ENCODE measurements at places on chromosomes 1 and 21.

GRCh38 chr1:31227891-31228568 lies 11.7 kb downstream of the NKAIN1 start:
- DNase-seq = no peak

DNA sequence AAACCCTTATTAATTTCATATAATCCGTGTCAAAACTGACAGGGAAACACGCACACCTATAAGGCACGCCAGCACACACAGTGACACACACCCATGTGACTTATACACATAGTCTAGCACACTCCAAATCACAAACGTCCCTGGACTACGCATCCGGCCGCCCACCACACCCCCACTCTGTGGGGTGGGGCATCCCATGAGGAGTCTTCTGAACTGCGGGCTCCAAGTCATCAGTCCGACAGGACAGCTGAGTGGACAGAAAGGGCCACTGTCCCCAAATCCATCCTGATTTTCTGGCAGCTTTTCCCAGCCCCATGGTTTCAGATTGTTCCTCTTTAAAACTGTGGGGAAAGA lies 829 bp downstream of the PEA15 start:
- peak; percentile 68 for DNase-seq

DNA sequence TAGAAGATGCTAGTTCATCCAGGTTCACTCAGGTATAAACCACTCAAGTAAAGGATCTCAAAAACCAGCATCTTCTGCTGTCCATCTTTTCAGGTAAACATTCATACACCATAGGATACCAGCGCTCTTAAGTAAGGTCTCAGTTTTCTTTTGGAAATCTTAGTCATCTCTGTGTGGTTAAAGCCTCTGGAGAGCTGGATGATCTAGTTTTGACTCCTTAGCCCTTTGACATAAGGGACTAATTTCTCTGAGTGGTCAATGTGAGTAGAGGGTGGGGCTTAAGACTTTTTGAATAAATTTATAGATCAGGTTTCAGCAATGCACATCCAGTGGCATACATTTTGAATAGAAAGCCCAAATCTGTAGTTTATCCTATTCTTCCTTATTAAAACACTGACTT lies 92.3 kb downstream of the CTH start:
- no peak for DNase-seq

DNA sequence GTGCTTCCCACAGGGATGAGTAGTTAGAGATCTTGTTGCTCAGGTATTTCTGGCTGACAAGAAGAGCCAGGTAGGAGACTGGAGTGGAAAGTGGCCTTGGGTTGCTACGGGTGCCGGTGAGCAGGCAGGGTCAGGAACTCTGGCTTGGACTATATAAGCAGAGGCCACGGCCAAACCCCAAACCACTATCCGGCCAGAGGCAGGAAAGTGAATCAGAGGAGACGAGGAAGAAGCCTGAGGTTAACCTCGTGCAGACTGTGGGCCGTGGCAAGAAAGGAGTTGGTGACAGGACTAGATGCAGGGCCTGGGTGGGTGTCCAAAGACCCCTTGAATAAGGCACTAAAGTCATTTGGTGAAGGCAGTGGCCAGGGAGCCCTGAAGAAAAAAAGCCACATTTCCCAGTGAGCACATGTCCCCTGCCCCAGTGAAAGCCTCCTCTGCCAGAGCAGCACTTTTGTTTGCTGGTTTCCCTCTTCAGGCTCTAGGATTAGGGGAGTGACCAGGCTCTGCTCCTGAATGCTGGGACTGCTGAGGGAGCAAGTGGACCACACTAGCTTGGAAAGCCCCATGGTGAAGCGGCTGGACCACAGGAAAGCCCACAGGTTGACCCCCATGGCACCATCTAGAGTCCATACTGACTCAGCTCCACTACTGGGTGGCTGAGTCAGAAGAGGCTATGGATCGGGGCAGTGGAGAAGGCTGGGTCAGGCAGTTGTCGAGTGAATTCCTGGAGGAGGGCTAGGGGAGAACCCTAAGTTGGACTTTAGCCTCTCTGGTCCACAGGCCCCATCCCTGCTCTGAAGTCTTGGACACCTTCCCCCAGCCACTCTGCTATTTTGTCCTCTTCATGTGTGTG lies 23.4 kb downstream of the CSF1 start:
- peak; percentile 75 for DNase-seq

DNA sequence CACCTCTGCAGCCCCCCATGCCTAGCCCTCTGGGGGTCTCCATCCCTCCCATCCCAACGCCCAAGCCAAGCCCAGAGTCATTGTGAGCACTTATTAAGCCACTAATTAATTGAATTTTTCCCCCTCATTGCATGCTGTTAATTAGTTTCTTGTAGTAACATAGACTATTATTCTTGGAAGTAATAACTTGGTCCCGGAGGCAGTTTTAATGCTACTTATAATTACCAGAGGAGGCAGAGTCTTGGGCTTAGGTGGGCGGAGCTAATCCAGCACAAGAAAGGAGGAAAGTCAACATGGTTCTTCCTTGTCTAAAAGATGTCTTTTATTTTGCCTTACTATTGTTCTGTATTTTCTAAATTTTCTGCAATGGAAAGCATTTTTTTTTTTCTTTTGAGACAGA lies 27.7 kb downstream of the FBXO2 start:
- no peak for DNase-seq

DNA sequence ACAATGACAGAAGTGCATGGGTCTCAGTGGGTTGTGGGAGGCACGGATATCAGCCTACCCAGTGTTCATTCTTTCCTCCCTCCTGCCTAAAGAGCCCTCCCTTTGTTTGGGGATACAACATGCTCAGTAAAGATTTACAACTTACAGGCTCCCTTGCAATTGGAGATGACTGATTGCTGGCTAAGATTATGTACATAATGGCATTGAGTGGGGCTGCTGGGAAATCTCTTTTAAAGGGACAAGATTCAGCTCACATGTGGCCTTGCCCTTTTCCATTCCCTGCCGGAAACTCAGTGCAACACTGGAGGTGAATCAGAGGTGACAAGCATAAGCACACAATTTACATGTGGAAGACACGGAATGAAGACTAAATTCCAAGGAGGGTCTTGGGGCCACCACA lies 83.7 kb upstream of the CHRM3 start:
- DNase-seq = no peak

DNA sequence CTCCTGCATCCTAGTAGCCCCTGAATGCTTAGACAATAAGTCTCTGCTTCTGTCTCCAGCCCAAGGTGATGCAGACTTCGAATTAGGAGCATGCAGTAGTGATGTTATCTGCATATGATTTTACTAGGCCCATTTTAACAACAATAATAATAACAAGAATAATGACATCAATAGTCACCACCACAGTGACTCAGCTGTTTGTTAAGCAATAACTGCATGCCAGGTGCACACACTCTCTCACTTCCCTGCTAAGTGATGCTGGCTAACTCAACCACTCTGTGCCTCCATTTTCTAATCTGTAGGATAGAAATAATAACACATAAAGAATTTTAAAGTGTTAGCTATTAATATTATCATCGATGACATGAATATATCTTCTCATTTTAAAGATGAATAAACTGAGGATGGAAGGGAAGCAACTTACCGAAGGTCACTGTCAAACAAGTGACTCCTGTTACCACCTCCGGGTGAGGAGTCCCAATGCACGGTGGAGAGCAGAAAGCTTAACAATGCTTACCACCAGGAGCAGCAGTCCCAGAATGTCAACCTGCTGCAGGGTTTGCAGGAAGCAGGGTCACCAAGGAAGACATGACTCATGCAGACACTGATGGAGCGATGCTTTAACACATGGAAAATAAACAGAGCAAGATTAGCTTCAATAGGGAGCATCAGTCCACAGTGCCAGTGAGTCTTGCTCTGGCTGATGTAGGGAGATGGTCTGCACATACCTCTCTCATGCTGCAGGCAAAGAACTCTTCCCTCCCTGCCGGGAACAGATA lies 290.2 kb downstream of the SPATA17 start:
- DNase-seq = no peak

GRCh38 chr21:41559658-41560631 lies 52.0 kb upstream of the TMPRSS2 start:
- DNase-seq = no peak

GRCh38 chr1:241495741-241496140 lies 23.8 kb downstream of the FH start:
- no peak for DNase-seq

GRCh38 chr1:198656500-198656932 lies 17.7 kb downstream of the PTPRC start:
- no peak for DNase-seq

DNA sequence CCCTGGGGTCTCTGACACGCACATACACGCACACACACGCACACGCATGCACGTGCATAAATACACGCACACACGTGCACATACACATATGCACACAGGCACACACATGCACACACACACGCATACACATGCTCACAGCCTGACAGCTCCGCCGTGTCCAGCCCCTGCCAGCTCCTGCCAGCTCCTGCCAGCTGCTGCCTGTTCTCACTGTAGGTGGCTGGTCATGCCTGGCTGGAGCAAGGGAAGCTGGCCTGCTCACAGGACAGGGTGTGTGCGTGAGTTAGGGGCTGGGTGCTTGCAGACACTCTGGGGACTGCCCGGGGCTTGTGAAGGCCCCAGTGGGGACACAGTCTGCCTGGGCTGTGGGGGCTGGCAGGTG lies 4.9 kb downstream of the PLCH2 start:
- DNase-seq = no peak

- no peak for DNase-seq
Measured at GRCh38 chr1:60657926-60658325, 424.4 kb upstream of the NFIA start.

DNA sequence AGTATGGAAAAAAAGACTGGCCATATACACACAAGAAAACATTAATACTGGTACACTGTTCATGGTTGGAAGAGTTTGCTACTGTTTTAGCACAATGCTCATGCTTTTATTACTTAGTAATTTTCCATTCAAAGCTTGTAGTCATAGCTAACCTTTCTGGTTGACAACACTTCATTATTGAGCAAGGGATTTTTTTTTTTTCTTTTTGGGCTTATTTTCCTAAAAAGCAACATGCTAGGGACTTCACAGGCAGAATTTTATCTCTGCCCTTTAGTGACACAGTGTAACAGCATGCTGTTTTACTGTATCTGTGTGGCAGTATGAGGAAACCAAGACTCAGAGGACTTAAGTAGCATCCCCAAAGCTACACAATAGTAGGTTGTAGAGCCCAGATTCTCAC lies 58.5 kb downstream of the FGGY start:
- DNase-seq = no peak

DNA sequence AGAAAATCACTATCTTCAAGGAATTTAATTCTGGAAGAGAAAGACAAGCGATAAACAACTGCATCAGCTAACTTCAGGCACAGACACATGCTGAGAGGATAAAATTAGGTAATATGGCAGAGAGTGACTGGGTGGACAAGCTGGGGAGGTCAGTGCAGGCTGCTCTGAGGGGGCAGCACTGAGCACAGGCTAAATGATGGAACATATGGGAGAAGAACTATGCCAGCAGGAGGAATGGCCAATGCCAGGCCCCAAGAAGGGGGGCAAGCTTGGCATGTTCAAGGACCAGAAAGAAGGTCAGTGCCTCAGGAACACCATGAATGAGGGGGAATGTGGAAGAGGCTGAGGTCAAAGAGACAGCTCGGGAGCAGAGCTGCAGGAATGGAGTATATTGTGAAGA lies 190.7 kb upstream of the MAP1LC3C start:
- DNase-seq = no peak

GRCh38 chr1:244047621-244048255 lies 3.3 kb upstream of the ZBTB18 start:
- no peak for DNase-seq

DNA sequence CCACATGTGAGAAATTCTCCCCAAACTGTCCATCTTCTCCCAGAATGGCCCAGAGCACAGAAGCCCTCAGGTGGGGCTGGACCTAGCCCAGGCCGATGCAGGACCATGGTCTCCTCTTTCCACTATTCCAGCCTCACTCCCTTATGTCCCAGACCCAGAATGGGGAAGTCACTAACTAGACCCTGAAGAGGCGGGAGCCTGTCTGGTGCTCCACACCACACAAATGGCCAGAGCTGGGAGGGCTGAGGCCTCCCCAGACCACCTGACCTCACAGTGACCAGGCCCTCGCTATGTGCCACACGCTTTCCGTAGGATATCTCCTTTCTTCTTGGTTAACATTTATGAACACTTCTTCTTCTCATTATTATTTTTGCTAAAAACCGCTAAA lies 54.9 kb upstream of the EDN2 start:
- no peak for DNase-seq

DNA sequence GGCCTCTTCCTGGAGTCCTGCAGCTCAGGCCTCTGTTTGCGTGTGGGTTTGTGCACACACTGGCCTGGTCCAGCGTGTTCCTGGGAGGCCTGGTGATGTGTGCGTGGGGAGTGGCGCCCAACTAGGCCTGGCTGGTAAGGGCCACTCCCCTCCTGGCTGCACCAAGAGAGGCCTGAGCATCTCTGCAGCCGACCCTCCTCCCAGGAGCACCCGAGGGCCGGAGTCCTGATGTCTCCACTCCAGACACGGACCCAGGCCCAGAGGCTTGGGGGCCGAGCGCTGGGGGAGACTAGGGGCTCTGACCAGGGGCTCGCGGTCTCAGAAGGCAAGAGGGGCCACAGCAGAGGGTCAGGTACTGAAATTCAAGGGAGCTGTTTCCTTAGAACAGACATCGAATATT lies 33.3 kb downstream of the MORN1 start:
- no peak for DNase-seq
